GOT3 (cell line): ENCODE measurements at places on chromosomes 13 and 19.

DNA sequence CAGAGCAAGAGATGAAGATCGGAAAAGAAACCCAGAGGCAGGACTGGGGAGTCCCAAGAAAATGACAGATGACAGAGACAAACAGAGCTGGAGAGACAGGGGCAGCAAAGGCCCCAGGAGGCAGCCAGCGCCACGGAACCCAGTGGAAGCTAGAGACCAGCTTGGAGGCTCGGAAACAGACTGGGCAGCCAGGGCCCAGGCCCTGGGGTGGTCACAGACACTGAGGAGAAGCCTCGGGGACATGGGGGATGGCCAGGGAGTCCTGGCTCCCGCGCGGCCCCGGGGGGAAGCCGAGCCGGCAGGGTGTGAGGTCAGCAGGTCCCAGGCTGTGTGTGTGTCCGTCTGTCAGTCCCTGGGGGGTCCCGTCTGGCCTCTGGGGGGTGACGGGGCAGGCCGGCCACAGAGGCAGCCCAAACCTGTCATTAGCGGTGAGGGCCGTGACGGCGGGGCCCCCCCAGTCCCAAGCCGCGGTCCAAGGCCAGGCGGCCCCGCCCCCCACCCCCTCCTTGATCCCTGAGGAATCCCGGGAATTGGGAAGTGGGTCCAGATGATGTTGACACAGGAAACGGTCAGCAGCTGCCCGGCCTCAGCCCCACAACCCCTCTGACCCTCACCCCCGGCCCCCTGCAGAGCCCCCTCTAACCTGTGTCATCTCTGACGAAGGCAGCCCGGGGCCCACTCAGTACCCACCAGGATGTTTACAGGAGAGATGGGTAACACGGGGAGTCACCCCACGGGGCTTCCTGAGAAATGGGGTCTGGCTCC lies 2.5 kb upstream of the TMEM190 start:
- no peak for DNase-seq

DNA sequence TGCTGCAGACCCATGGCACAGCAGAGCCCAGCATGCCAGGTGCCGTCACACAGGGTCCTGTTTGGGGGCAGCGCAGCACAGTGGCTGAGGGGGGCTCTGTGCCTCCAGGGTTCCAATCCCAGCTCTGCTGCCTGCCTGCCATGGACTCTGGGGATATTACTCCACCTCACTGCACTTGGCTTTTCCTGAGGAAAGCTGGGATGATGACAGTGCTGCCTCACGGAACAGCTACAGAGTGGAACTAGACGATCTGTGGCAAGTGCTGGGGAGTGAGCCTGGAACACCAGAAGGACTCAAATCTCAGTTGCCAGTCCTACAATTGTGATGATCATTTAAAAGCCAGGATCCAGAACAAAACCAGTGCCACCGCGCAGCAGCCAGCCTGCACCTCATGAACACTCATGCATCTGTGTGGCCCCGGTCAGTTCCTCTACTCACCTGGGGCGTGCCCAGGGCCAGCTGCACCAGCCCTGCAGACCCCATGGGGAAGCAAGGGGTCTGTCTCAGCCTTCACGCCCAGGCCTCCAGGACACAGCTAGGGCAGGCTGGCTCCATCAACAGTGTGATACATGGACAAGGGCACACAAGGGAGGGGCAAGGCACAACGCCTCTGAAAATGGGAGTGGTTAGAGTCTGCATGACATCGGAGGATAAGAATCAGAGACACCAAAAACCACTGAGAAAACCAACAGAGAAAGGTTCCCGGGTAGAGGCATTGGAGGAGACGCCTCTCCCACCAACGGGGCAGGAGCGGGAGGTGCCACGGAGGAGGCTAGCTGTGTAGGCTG lies 55.2 kb downstream of the ATP7B start:
- no peak for DNase-seq

- DNase-seq = no peak
Measured at GRCh38 chr13:67094078-67094477, 136.1 kb downstream of the PCDH9 start.

GRCh38 chr13:80033286-80033685 lies 307.6 kb downstream of the SPRY2 start:
- DNase-seq = no peak

- DNase-seq = no peak
Measured at GRCh38 chr13:35917252-35917941, 213.8 kb downstream of the DCLK1 start.

GRCh38 chr13:40269086-40269485 lies 397.4 kb downstream of the FOXO1 start:
- no peak for DNase-seq

DNA sequence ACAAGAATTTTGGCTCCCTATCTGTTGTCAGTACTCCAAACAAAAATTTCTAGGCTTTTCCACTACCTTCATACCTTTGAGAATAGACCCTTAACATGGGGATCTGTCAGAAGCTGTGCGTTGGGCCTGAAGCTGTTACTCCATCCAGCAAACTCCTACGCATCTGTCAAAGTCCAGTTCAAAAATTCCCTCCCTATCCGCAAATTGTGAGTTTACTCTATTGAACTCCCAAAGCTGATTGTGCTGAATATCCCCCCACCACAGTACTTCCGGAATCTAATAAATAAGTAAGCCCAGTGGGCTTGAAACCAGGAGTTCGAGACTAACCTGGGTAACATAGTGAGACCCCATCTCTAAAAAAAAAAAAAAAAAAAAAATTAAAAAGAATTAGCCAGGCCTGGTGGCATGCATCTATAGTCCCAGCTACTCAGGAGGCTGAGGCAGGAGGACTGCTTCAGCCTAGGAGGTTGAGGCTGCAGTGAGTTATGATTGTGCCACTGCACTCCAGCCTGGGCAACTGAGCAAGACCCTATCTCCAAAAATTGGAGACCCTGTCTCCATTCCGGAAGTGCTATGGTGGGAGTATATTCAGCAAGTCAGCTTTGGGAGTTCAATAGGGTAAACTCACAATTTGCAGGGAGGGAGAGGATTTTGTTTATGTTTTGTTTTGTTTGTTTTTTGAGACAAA lies 930 bp upstream of the FBN3 start:
- DNase-seq = no peak

- DNase-seq = no peak
Measured at GRCh38 chr13:113567681-113568080, 16.9 kb upstream of the TFDP1 start.

- DNase-seq = no peak
Measured at GRCh38 chr13:29537736-29538651, 57.5 kb downstream of the SLC7A1 start.

DNA sequence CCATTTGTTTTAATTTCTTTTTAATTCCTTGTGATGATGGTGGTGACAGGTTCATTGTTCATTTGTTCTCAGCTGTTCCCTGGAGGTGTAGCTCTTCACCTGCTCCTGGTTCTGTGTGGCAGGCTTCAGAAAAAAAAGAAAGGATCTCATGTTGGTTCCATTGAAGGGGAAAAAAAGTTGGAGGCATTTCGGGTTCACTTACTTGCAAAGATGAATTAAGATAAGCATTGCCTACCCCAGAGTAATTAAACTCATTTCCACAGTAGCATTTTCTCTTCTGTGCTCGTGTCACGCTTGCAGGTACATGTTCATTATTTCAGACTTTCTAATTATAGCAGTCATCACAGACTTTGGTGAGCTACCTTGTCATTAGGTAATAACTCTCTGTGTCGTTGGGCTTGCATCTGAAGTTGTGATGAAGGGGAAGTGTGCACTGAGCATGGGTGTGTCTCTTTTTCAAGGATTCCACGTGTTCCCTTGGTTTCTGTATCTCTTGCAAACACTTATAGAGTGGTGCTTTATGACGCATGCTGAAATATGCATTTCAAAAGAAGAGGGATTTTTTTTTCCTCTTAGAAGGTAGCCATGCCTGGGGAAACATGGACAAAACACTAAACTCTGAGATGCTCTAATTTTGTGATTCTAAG lies 69.1 kb downstream of the MTUS2 start:
- DNase-seq = no peak

DNA sequence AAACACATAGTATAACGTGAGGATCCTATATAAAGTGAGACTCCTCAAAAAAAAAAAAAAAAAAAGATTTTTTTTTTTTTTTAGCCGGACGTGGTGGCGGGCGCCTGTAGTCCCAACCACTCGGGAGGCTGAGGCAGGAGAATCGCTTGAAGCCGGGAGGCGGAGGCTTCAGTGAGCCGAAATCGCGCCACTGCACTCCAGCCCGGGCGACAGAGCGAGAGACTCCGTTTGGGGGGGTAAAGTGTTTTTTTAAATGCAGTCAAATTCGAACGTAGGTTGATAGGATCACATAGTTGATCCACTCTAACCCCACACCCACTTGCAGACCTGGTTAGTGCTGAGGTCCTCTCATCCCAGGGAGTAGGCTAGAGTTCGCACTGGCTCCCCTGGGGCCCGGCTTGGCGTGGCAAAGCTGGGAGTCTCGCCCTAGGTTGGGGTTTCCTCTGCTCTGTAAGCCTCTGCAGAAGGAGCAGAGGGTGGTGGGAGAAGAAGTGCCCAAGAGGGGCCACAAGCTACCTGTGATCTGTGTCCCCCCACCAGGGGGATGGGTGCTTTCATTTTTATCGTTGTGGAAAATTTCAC lies 6.5 kb downstream of the RNF225 start:
- no peak for DNase-seq

DNA sequence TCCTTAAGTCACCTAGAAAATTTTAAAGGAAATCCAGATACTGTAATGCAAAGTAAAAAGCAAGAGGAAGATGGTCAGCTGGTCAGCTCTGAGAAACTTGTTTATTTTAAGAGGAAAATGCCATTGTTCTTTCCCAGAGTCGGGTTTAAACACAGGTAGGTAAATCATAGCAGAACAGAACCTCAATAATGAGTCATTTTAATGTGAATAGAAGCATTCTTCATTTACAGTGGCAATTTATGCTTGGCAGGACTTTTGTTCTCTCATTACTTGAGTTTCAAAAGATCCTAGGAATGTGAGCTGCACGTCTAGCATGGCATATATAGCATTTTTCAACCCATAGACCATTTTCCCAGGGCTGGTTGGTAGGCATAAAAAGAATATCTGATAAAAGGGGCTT lies 132.3 kb downstream of the LIG4 start:
- no peak for DNase-seq

DNA sequence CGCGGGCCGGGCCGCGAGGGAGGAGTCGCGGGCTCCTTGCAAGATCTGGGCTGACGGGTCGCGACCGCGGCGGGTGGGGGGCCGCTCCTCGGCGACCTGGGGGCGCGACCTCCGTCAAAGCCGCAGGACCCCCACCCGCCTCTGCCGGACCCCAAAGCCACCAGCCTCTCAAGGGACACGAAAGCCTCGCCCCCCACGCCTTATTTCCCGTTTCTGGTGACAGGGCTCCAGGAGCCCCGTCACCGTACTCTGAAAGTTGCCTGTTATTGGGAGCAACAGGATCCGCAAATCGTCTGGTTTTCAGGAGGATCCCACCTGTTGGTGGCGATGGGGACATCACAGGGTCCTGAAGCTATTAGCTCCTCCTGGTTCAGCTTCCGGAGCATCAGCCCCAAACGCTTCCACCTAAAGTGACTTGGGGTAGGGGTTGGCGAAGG lies 530 bp downstream of the MAU2 start:
- no peak for DNase-seq

DNA sequence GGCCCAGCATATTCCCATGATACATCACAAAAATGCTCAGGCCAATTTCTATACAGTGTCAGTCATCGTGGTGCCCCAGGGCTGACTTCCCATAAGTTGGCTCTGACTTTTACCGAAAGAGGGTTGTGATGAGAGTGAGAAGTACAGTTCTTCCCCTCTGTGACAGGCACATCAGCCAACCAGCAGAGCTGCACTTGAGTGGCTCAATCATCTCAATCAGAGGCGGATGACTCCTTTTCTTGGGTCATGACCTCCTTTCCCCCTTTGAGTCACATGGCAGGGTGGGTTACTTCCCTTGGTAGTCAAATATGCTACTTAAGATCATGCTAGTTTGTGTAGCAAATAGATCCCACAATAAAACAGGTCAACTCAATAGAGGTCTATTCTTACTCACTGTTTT lies 6.9 kb upstream of the AMER2 start:
- DNase-seq = no peak

- DNase-seq = no peak
Measured at GRCh38 chr19:30402436-30403202, 30.4 kb downstream of the ZNF536 start.

DNA sequence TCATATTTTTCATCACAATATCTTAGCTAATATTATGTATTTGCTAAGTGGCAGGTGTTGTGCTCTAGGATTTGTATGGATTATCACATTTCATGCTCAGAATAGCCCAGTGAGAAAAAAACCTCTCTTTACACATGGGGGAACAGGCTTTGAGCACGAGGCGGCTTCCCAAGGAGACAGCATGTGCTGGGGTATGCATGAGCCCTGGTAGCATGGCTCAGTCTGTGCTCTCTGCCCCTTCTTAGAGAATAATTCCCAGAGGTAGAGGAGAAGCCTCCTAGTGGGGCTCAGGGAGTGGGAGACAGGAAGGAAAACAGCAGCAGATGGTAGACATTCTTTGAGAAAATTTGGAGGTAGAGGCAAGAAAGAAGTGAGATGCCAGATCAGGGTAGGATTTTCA lies 31.6 kb downstream of the RNASEH2B start:
- no peak for DNase-seq

- DNase-seq = no peak
Measured at GRCh38 chr13:106423530-106423929, 111.9 kb downstream of the EFNB2 start.

GRCh38 chr19:48371367-48371766 lies 7.2 kb downstream of the SYNGR4 start:
- DNase-seq = no peak

DNA sequence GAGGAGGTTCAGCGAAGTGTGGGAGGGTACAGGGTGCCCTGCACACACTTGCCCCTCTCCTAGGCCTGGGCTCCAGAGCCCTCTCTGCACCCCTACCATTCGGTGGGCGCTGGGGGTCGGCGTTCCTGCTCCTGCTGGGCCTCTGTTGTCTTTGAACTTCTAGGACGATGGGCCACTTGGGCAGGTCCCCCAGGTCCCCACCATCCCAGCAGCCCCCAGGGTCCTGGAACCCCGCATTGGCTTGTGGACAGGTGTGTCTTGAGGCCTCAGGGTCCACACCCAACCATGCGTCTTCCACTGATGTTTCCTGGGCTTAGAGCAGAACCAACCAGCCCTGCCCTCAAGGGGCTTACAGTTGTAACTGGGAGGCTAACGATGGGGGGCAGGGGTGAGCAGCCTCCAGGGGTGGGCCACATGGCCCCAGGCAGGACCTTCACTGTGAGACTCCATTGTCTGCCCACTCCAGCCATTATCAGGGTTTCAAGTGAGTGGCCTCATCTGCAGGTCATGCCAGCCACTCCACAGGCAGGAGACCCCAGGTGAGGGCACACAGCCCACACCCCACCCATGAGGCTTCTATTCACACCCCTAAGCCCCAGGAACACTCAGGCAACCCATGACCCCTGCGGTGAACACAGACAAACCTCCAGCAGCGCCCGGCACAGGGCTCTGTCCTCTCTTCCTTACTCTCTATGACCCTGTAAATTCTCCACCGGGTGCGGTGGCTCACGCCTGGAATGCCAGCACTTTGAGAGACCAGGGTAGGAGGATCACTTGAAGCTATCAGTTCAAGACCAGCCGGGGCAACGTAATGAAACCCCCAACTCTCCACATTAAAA lies 2.0 kb upstream of the KLF16 start:
- no peak for DNase-seq

GRCh38 chr19:13788991-13789390 lies 6.3 kb upstream of the ZSWIM4 start:
- no peak for DNase-seq
